ENCODE measurements at places on chromosomes 1 and 21.
A peak's percentile ranks its signal among the peaks of the same experiment; 100 is the strongest.

DNA sequence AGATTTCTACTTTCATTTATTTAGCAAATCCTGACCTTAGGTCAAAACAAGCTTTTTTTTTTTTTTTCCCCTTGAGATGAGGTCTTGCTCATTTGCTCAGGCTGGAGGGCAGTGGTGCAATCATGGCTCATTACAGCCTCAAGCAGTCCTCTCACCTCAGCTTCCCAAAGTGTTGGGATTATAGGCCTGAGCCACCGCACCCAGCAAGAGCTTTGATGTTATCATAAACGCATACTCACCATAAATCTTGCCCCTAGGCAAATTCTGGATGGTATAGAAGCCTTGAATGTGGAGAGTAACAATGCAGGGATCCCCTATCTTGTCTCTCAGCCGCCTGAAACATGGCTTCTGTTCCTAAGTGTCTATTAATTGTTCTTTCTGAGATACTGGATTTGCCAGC is 24.8 kb upstream of the CLDN8 start:
- DNase-seq: no peak

DNA sequence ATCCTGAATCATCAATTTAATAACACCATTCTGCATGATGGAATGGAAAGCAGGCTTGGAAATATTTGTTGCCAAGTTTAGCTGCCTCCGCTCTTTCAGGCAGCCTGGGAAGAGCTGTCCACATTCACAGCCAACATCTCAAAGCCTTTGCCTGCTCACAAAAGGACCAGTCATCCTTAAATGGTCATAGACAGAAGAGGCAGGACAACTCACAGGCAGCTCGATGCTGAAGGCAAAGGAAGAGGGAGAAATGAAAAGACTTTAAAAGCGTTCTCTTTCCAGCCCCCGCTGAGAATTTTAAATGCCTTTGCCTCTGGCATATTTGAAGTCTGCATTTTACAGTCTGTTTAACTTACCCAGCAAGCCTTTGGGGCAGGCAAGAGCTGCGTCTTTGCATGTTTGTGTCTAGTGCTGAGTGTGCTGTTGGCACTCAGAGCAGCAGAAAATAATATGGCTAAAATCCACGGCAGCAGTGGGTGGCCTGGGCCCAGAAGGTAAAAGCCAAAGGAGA is 68.9 kb downstream of the NMNAT2 start:
- peak; percentile 52 for DNase-seq

DNA sequence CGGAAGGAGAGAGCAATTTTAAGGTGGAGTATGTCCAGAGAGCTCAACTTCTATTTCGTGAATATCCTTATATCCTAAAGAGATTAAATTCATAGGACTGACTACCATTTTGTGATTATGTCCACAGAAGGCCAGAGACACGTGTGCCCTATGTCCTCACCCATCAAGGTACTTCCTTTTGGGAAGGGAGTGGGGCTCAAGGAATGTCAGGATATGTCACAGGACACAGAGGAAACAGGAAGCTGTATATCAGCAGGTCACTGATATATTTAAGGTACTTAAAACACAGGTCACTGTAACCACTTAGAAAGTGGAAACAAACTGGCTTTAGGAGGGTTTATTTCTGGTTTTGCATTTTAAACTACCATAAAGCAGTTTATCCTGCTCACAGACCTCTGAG is 184.6 kb downstream of the APP start:
- no peak for DNase-seq

GRCh38 chr1:153655333-153655732 is 3.2 kb upstream of the SNAPIN start:
- no peak for DNase-seq

GRCh38 chr1:7471836-7472235 is 299.3 kb upstream of the VAMP3 start:
- peak; percentile 88 for DNase-seq

- DNase-seq: no peak
These were observed 8.0 kb downstream of the ALPL start for GRCh38 chr1:21517161-21517589.

GRCh38 chr1:11238311-11238710 is 24.0 kb downstream of the MTOR start:
- no peak for DNase-seq
